Smooth muscle cell of the brain vasculature (primary cell): ENCODE measurements at places on chromosomes 6 and 20.

DNA sequence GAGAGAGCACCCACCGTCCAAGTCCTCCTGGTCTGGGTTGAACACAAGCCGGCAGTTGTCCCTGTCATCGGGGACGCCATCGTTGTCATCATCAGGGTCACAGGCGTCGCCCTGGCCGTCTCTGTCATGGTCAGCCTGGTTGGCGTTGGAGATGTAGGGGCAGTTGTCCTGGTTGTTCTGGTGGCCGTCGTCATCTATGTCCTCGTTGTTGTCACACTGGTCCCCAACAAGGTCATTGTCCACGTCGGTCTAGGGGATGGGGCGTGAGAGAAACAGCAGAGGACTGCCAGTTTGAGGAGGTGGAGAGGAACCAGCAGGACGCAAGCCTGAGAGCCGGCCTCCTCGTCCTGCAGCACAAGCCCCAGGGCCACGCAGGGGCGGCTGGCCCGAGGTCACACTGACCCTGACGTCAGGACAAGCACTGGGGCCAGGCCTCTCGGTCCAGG is 28.5 kb downstream of the THBS2 start:
- DNase-seq, result no peak

DNA sequence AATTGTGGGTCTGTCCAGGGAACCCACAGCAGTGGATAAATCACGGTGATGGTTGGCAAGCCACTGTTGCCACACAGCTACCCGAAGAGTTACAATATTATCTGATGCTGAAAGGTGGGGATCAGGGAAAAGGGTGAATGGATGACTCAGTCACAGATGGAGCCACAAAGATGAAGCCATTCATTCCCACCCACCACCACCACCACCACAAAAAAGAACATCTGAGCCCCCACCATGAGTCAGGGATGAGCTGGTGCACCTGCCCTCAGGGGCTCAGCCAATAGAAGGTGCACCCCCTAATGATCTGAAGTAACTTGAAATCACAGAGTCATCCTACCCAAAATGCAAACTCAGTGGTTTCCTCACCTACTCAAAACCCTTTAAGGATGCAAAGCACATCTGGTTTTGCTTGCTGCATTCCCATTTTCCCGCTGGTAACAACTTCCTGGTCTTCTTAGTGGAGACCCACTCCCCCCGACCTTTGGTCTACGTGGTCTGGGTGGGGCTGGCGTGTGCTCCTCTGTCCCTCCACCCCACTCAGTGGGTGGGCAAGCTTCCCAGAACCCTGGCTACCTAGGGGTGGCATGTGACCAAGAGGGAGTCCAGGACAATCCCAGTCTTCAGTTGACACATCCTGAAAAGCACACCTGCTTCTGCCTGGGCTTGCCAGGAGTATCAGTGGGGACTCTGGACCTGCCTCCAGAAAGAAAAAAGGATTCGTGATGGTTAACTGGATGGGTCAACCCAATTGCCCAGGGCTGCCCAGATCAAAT is 125.5 kb downstream of the ANKRD60 start:
- DNase-seq, result no peak

GRCh38 chr6:20534295-20535262 is at the start of gene CDKAL1:
TSS of gene CDKAL1 (plus strand) at chr6:20534457. CDS start at chr6:20546351, 11,894 bp downstream.
- peak; percentile 84 for DNase-seq

DNA sequence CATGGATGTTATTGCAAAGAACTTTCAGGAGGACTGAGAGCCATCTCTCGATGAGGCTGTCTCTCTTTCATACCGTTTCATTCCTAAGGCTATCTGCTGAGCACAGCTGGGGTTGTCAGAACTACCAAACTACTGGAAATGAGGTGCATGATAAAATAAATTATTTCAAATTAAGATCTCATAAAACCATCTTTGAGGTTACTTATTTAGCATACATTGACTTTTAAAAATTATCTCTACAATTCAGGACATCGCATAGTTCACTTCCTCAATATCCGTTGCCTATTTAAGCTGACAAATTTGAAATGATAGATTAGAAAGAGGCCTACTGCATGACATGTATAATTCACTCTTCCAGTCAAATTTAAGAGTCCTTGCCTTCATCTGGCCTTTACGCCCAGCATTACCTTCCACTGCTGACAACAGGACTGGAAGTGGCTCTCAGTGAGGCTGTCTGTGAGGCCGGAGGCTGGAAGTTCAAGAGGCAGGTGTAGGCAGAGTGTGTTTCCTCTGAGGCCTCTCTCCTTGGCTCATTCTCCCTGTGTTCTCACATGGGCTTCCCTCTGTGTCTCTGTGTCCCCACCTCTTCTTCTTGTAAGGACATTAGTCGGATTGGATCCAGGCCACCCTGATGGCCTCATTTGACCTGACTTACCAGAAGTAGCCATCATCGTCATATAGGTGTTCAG is 12.8 kb upstream of the DUSP22 start:
- no peak for DNase-seq

GRCh38 chr6:83590416-83590815 is 78.1 kb downstream of the PRSS35 start:
- no peak for DNase-seq

DNA sequence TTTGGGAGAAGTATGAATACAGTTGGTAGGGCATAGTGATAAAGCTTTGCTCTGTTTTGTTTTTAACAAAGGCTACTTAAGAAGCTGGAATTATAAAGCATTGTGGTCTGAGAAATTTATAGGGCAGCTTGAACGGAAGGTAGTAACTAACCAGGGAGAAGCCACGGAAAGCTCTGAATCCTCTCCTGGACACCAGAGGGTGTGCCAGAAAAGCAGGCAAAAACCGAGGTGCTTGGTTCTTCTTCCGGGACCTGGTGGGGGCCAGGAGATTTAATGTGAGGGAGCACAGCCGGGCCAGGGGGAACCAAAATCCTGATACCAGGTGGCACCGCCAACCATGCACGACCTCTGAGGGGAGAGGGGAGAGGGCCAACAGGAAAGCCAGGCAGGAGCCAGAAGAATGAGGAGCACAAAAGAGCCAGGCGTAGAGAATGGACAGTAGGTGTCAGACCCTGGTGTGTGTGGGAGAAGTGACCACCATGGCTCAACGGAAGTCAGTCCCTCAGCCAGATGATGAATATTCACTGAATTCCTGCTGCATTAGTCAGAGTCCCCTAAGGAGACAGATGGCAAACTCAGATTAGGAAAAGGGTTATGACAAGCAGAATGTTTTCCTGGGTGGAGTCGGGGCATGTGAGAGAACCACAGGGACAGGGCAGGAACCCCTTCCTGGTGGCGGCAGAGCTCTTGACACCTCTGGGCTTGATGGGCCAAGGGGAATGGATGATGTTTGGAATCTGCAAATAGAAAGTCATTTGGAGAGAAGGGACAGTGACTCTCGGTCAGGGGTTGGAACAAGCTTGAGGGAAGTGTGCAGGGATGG is 262.3 kb downstream of the ZNF217 start:
- DNase-seq, result no peak

DNA sequence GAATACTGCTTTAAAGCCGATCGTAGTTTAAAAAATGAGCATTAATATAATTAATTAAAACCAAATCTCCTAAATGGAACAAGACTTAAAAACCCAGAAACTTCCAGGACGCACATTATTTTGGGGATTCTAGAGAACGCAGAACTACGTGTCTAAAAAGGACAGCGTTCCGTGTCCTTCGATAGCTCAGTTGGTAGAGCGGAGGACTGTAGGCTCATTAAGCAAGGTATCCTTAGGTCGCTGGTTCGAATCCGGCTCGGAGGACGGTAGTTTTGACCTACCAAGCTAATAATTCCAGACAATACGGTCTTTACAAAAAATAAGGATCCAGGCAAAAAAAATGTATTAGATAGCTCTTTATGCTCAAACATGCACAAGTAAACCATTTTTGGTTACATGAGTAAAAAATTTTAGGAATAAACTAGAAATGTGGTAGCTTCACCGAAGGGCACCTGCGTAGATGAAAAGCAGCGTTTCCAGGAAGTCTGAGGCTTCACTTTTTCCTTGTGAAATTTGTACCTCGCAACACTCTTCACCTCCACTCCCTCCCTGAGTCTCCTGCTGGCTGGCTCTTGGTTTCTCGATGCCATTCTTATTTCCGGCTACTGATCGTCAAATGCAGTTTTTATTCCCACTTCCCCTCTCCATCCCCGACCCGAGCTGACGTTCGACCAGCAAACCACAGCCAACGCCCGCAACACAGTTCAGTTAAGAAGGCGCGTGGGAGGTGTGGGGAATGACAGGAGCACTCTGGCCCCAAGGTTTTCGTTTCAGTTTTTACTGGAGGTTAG is 19.6 kb upstream of the ABT1 start:
- DNase-seq, result no peak
